ENCODE measurements at places on chromosomes 2 and 18. TPM values are rescaled to one million over a fixed set of nuclear protein-coding genes. Genes with fewer than 3 reads are reported as not detected.
A peak's percentile ranks its signal among the peaks of the same experiment; 100 is the strongest.

DNA sequence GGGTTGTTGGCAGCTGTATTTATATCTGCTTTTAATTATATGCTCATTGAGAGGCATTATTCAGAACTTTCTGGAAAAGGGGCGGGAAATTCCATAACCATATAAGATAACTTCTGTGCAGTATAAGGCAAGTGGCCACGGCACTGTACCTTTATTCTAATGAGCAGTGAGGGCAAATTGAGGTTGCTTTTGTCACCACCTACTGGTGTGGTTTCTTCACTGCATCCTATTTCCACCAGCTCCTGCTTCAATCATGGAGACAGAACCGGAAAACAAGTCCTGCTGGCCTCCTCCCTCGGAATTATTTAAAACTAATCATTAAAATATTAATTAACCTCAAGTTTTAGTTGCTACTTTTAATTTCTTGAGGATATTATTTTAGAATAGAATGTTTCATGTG is 759.4 kb downstream of the CBLN2 start:
- no peak overlapping the region for H3K27ac ChIP-seq
- no peaks in the 10 kb centered on the region for H3K4me1 ChIP-seq
- H3K4me3 ChIP-seq = no peak overlapping the region
- no peaks in the 10 kb centered on the region for H3K36me3 ChIP-seq
- DNase-seq = no peak

- no peaks in the 10 kb centered on the region for H3K36me3 ChIP-seq
- H3K4me3 ChIP-seq = no peak overlapping the region
- peaks cover 59% of the 10 kb centered on the region for H3K4me1 ChIP-seq
- no peak overlapping the region for H3K27ac ChIP-seq
Observed at GRCh38 chr2:61439241-61440002, 31.5 kb downstream of the USP34 start.

DNA sequence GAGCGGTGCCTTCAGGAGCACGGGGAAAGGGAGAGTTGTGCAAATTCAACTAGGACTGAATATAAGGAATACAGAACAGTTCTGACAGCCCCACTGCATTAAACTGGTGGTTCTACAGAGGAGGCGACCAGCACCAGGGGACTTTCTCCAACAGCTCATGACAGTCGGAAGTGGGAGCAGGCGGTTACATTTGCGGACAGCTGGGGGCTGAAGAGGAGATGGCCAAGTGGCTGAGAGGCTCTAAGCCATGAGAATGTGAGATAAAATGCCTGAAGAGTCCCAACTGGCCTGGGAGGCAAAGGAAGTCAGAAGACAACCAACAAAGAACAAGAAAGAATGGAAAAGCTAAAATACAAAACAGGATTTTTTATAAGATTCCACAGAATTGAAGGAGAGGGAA is 141.3 kb downstream of the L3MBTL4 start:
- peaks cover 25% of the 10 kb centered on the region for H3K27me3 ChIP-seq
- no peaks in the 10 kb centered on the region for H3K4me1 ChIP-seq
- H3K27ac ChIP-seq = no peak overlapping the region
- H3K36me3 ChIP-seq = peaks cover 2% of the 10 kb centered on the region
- no peak for DNase-seq
- H3K4me3 ChIP-seq = no peak overlapping the region

DNA sequence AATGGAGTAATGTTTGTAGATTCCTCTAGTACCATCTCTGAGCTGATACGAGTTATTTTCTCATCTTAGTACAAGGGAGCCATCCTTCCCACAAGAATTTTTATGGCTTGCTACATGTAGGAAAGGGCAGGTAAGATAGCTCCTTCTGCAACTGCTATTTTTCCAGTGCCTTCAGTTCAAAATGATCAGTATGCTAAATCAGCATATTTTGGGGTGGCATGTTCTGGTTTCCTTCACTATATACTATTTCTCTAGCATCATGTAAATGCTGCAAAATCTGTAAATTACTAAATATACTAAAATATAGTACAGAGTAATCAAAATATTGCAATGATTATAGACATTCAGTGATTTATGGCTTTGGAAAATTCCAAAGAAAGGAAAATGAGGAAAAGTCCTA is 1230.0 kb upstream of the CHAC2 start:
- no peak for DNase-seq
- no peak overlapping the region for H3K4me3 ChIP-seq
- peaks cover 22% of the 10 kb centered on the region for H3K4me1 ChIP-seq
- H3K27me3 ChIP-seq = no peaks in the 10 kb centered on the region

Gene HOXD10
- not detected for total RNA-seq

GRCh38 chr18:26071020-26071419 is 19.4 kb downstream of the SS18 start:
- no peak for DNase-seq
- H3K27ac ChIP-seq = peak overlapping the region; percentile 76

Gene CRYBA2
- not detected for total RNA-seq

Data from chondrocyte (in vitro differentiated cells).